ENCODE measurements at places on chromosomes 16 and 17.

- DNase-seq, result no peak
Measured at GRCh38 chr17:10196941-10197340, 1.5 kb downstream of the GAS7 start.

DNA sequence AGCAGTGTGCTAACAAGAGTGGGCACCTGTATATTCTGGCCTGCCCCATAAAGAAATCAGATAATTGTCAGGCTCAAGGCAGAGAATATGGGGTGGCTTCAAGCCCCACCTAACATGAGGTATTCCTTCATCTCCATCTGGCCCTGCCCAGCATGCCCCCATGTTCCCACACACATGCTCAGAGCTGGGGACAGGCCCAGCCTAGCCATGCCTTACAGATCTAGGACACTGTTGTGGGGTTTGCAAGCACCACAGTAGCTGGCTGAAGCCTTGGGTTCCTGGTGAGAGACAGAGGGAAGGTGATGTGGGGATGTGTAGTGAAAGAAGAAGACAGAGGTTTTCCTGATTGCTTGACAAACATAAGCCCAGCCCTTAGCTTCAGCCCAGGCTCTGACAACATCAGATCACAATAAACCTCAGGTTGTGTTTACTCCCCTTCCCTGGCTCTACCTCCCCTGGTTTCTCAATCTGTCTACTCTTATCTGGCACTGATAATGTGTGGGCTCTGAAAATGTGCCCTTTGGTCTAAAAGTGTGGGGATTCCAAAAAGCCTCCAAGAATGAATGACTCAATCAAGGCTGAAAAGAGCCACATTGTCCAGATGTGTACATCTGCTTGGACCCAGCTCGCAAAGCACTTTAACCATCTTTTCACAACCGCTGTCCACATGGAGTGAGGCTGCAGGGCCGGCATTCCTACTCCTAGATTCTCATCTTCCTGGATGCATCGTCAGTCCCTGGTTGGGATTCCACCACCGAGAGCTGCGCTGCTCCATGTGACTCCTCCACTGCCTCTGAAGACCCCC lies 34.4 kb downstream of the CDRT4 start:
- DNase-seq, result no peak

GRCh38 chr16:58155839-58156238 lies 26.7 kb upstream of the CFAP20 start:
- no peak for DNase-seq

- DNase-seq, result no peak
Measured at GRCh38 chr17:40910441-40910841, 25.4 kb upstream of the KRT20 start.

DNA sequence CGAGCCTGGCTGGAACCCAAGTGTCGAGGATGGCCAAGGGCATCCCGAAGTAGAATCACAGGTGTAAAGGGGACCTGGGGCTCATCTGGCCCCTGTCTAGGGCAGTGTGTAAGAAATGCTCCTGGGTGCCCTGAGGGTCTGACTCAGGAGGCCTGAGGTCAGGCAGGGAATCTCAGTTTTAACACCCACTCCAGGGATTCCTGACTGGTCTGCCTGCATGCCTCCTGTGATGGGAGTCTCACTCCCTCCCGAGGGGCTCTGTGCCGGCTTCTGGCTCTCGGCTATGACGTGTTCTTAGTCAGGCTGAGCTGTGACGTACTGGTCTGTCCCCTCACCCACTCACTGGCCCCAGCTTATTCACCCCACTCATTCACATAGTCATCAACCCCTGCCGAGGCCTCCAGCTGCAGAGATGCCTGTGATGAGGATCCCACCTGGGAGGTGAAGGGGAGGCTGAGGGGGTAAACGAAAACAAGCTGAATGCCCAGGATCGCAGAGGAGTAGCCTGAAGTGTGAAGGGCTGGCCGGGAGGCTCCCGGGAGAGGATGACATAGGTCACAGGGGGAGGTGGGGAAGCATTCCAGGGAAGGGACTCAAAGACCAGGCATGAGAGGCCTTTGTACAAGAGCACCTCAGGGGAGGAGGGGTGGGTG lies 23.8 kb downstream of the FAM83G start:
- no peak for DNase-seq

GRCh38 chr17:75450270-75450669 lies 6.2 kb upstream of the TMEM94 start:
- no peak for DNase-seq

DNA sequence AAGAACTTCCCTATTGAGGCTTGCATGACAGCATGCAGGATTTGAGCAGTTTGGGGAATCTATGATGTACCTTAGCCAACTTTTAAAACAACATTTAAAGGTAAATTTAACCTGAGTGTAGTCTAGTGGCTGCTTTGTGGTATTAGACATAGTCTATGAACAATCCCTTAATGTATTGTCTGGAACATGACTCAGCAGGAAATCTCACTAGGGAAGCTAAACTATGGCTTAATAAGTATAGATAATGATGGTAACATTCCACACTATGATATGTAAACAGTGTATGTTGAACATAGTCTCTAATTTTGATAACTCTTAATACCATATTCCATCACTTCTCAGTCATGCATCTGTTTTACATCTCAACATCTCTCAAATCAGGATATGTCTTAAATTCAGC lies 52.1 kb upstream of the SLC12A3 start:
- DNase-seq, result no peak

- no peak for DNase-seq
Measured at GRCh38 chr17:14621826-14622614, 321.1 kb downstream of the HS3ST3B1 start.

- no peak for DNase-seq
Measured at GRCh38 chr17:80940171-80941123, 51.2 kb upstream of the CHMP6 start.

- no peak for DNase-seq
Measured at GRCh38 chr17:30234964-30235363, 533 bp downstream of the SLC6A4 start.

GRCh38 chr17:12911239-12911638 lies 106.6 kb downstream of the ELAC2 start:
- no peak for DNase-seq

DNA sequence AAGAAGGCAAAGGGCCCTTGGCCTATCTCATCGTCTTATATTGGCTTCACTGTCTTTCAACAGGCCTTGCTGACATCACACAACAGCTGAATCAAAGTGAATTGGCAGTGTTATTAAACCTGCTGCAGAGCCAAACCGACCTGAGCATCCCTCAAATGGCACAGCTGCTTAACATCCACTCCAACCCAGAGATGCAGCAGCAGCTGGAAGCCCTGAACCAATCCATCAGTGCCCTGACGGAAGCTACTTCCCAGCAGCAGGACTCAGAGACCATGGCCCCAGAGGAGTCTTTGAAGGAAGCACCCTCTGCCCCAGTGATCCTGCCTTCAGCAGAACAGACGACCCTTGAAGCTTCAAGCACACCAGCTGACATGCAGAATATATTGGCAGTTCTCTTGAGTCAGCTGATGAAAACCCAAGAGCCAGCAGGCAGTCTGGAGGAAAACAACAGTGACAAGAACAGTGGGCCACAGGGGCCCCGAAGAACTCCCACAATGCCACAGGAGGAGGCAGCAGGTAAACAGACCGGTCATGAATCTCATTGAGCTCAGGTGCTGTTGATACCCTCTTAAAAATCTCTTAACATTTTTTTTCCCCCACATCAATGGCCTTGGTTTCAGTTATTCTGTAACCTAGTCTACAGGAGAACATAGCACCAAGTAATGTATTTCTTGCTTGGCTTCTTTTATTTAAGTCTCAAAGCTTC lies 64.7 kb downstream of the CDK12 start:
- DNase-seq, result no peak

- DNase-seq, result no peak
Measured at GRCh38 chr16:10988879-10989278, 44.5 kb downstream of the CLEC16A start.

GRCh38 chr17:62761884-62762283 lies 46.2 kb downstream of the MARCHF10 start:
- DNase-seq, result no peak

DNA sequence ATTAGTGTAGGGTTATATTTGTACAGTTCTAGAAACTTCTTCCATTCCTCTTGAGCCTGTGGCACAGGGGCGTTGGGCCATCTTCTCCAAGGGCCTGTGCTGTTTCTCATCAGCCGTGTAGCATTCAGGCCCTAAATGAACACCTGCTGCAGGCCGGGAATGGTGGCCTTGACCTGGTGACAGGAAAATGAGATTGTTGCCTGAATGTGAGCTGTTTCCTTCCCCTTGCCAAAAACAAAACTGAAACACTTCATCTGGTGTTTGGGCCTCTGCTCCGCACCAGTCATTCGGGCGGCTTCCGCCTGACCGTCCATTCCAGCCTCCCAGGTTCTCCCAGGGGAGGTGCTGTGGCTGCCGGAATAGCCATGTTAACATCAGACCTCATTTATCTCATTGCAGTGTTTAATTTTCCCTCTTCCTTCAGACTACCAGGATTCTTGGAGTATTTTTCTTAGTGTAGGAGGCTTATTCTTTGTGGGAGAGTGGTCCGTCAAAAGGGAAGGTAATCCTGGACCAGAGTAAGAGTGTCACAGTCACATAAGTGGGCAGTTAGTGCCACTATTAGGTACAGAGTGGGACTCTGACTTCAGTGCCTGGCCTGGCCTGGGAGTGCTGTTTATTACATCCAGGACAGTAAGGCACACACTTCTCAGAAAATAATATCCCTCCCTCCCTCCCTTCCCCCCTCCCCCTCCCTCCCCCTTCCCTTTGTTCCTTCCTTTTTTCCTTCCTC lies 61.9 kb downstream of the WWP2 start:
- peak; percentile 26 for DNase-seq

DNA sequence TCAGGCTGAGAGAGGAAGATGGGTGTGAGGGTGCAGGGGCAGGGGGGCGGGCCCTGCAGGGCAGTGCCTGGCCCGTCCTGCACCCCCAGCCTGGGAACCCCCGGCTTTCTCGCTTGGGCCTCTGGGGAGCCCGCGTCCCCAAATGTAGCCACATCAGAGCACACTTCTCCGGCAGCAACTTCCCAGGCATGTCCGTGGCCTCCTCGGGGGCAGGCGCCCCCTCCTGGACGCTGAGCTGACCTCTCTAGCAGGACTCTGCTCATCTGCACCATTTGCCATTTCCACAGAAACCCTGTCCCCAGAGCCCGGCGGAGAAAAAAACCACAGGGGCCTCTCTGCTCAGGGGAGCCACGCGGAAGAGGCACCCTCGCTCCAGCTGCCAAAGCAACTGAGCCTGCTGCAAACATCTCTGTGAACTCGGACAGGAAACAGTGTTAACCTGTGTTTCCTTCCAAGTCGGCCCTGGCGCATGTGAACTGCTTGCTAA lies 63.4 kb downstream of the KLHDC4 start:
- DNase-seq, result peak; percentile 57

DNA sequence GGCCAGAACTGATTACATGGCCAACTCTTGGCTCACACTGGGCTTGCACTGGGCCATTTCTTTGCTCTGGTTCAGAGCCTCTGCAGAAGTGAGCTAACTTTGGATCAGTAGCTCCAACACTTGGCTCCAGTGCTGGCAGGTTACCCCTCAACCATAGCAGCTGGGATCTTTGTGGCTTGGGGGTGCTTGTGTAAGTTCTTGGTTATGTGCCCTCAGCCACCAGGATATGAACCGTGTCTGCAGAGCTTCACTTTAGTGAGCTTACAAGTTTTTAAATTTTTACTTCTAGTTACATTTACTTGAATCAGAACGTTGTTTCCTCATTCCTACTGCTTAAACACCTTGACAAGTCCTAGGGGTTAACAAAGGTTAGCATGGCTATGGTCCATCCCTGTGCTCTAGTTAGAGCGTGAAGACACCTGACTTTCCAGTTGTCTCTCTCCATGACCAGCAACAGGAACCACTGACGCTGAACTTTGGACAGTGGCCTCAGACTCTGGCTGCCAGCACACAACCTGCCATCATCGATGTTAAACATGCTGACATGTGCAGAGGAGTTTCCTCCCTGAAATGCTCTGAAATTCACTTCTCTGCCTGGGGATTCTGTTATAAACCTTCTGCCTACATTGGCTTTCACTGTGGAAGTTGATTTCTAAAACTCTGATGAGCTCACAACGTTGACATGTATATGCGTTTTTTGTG lies 4.1 kb downstream of the PDF start:
- DNase-seq, result peak; percentile 62

DNA sequence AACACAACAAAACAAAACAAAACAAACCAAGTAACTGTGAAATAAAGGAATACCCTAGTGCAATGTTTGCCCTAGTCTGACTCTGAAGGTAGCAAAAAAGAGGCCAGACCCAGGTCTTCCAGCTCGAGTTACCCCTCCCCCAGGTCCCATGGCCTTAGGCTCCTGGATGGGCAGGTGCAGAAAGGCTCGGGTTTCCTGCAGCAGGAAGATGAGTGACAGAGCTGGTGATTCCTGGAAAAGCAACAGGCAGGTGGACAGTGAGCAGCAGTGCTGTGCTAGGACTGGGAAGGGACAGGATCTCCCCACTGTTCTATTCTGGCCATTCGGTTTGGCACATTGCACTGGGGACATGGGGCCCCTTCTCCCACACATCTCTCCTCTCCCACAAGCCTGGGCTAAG lies 42.9 kb upstream of the MRTFB start:
- DNase-seq, result no peak

- no peak for DNase-seq
Measured at GRCh38 chr16:90004577-90004976, 14.7 kb downstream of the DBNDD1 start.

- DNase-seq, result peak; percentile 80
Measured at GRCh38 chr17:57902800-57903759, 52.1 kb downstream of the CUEDC1 start.

GRCh38 chr17:16516594-16517051 lies 24.6 kb upstream of the LRRC75A start:
- DNase-seq, result no peak

GRCh38 chr17:43717913-43718312 lies 40.7 kb downstream of the SOST start:
- DNase-seq, result no peak

- no peak for DNase-seq
Measured at GRCh38 chr17:48439110-48439850, 9.3 kb upstream of the SKAP1 start.

GRCh38 chr16:82195917-82196494 lies 26.0 kb upstream of the MPHOSPH6 start:
- no peak for DNase-seq

- no peak for DNase-seq
Measured at GRCh38 chr17:40417258-40417608, 463 bp downstream of the TOP2A start.

Data from transverse colon (tissue), 4 donors.